Stomach (tissue), 19 donors: ENCODE measurements at places on chromosomes 16 and 17.

GRCh38 chr17:74797824-74798223 lies 21.7 kb upstream of the NAT9 start:
- no peak for DNase-seq

DNA sequence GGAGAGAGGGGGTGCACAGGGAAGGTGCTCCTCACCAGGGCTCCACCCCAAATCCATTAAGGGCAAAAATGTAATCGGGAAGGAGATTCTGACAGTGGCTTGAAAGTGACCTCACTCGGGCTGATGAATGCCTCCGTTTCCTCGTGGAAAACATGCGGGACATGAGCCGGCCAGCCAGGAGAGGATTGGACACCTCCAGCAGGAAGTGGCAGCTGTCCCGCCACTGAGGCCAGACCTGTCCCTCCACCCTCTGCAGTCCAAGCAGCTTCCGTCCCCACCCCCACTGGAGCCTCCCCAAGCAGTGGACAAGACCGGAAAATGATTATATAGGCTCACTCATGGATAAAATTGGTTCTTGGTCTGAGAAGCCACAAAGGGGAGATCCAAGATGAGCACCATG lies 82.1 kb upstream of the CCL1 start:
- DNase-seq: no peak

DNA sequence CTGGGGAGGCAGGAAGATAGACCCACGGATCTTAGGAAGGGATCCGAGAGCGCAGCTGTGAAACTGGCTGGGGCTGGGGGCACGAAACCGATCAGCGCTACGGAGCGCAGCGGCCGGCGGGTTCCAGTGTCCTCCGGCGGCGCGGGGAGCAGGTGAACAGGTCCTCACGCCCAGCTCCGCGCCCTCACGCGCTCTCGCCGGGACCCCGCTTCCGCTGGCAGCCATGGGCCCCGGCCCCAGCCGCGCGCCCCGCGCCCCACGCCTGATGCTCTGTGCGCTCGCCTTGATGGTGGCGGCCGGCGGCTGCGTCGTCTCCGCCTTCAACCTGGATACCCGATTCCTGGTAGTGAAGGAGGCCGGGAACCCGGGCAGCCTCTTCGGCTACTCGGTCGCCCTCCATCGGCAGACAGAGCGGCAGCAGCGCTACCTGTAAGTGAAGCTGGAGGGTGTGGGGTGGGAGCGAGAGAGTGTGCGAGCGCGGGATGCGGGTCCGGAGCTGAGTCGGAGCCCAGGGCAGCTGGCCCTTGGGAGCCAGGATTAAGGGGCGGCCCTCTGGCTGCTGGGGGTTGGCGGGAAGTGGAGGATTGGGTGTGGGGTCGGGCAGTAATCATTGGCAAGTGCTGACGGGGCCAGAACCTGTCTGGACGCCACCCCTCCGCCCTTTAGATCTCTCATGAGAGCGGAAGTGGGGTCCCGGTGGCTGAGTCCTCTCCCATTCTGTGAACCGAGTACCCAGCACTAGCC lies 479 bp downstream of the ITGA3 start:
- DNase-seq: peak; percentile 89

- no peak for DNase-seq
Observed at GRCh38 chr16:68076560-68076959, 8.6 kb upstream of the NFATC3 start.

- peak; percentile 42 for DNase-seq
Observed at GRCh38 chr17:17056156-17056539, 13.9 kb downstream of the MPRIP start.

DNA sequence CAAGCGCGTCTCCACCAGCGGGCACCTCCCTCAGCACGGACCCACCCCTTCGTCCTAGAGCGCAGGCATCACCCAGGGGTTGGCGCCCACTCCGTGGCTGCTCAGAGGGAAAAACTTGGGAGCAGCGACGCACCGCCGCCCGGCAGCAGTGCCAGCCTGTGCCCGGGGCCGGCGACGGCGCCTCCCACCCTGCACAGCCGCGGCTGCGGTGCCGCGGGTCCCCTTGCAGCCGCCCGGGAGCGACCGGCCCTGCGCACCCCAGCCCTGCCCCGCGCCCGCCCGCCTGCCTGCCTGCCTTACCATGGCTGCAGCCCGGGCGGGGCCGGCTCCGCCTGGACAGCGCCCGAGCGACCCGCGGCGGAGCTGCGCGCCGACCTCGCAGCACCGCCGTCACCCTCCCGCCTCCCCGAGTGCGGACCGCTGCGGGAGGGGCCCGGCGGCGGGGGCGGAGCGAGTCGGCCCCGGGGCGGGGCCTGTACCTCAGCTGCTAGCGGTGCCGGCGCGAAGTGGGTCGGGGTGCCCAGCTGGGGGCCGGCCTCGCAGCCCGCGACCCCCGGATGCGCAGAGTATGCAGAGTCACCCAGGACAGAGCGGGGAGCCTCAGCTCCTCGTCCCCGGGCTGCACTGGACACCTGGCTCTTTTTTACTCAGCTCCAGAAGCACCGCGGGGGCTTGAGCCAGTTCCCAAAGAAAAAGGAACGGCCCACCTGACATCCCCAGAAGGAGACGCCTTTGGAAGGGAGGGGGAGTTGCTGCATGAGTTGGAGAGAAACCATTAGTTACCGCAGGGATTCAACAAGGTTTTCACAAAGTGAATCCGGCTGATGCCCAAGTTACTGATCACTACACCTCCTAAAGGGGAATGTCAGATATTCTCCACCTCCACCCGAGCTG lies 17.5 kb upstream of the MTMR4 start:
- DNase-seq: peak; percentile 68

- DNase-seq: peak; percentile 96
Observed at GRCh38 chr17:81094509-81095382, 59.8 kb downstream of the BAIAP2 start.

DNA sequence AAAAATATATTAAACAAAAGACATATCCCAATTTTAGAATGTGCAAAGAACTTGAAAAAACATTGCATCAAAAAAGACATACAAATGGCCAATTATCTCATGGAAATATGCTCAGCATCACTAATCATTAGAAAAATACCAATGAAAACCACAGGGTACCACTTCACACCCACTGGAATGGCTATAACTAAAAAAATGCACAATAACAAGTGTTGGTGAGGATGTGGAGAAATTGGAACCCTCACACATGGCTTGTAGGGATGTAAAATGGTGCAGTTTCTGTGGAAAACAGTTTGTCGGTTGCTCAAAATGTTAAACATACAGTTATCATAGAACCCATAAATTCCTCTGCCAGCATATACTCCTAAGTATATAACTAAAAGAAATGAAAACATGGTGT lies 796 bp upstream of the PSMB6 start:
- no peak for DNase-seq

GRCh38 chr17:81200695-81201580 lies 21.8 kb downstream of the CEP131 start:
- peak; percentile 79 for DNase-seq

GRCh38 chr17:48176471-48176855 lies 68.9 kb downstream of the SNX11 start:
- no peak for DNase-seq

DNA sequence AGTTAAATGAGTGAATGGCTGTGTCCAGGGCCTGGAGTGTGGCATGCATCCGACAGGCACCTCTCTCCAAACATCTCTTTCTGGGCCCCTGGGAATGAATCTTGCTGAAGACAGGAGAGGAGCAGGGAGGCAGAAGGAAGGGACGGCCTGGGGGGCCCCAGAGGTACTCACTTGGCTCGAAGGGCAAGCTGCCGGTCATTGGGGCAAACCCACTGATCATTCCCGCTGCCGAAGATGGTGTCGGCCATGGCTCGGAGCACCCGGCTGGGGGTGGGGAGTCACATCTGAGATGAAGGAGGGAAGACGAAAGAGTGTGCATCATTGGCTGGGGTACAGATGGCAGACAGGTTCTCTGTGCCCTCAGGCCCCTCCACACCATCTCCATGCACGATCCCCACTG lies 25.3 kb downstream of the RPH3AL start:
- no peak for DNase-seq

GRCh38 chr17:5096731-5097100 lies 15.0 kb downstream of the ZNF232 start:
- DNase-seq: no peak

GRCh38 chr16:88060524-88061219 lies 109.4 kb downstream of the BANP start:
- DNase-seq: no peak

- DNase-seq: no peak
Observed at GRCh38 chr16:85697431-85697830, 8.7 kb upstream of the GINS2 start.

DNA sequence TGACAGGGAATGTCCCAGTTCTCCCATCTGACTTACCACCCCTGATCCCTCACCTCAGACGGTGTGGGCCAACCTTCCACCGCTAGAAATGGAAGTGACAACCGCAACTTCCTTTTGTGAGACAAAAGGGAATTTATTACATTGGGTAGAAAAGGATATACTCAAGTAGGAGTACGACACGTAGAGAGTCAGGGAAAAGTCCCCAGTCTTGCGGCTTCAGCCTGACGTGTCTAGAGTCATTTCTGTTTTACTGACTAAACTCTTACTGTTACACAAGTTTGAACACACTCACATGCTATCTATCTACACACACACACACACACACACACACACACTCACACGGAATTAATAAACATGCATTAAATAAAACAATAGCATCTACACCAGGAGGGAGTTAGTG lies 178.9 kb downstream of the COPRS start:
- no peak for DNase-seq

- no peak for DNase-seq
Observed at GRCh38 chr16:53320992-53321391, 113.3 kb upstream of the RBL2 start.

DNA sequence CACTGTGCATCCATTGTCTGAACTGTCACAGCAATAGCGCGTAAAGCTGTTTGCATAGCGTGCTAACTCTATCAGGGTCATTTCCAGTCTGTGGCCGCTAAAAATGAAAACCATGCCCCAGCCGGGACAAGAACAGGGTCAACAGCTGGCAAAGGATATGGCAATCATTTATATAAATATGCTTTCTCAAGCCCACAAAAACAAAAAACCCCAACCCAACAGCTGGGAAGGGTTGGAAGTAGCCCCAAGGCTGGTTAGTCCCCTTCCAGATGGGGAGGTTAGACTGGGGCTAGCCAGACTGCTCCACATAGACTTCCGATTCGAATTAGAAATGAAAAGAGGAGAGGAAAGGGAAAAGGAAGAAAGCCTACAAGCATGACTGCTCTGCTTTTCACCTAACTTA lies 203.3 kb upstream of the TBX2 start:
- DNase-seq: no peak

- no peak for DNase-seq
Observed at GRCh38 chr16:9603316-9603715, 511.9 kb downstream of the HAPSTR1 start.

- no peak for DNase-seq
Observed at GRCh38 chr16:74249254-74249653, 47.4 kb upstream of the PSMD7 start.

- DNase-seq: peak; percentile 16
Observed at GRCh38 chr17:40325156-40326013, 16.4 kb downstream of the RARA start.

DNA sequence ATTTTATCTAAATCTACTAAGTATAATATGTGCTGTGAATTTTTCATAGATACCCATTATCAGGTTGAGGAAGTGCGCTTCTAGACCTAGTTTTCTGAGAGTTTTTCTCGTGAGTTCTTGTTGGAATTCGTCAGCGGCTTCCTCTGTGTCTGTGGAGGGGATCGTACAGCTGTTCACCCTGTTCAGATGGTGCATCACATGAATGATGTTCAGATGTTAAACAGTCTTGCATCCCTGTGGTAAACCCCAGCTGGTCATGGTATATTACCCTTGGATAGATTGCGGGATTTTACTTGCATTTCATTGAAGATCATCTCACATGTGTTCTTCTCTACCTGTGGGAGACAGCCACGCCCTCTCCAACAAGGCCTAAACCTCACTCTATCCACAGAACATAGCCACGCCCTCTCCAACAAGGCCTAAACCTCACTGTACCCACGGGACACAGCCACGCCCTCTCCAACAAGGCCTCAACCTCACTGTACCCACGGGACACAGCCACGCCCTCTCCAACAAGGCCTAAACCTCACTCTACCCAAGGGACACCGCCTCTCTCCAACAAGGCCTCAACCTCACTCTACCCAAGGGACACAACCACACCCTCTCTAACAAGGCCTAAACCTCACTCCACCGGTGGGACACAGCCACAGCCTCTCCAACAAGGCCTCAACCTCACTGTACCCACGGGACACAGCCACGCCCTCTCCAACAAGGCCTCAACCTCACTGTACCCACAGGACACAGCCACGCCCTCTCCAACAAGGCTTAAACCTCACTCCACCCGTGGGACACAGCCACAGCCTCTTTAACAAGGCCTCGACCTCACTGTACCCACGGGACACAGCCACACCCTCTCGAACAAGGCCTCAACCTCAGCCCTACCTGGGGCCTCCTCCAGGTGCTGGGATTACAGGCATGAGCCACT lies 180.2 kb upstream of the CHMP6 start:
- no peak for DNase-seq

- no peak for DNase-seq
Observed at GRCh38 chr17:71849783-71850768, 270.7 kb upstream of the SOX9 start.

DNA sequence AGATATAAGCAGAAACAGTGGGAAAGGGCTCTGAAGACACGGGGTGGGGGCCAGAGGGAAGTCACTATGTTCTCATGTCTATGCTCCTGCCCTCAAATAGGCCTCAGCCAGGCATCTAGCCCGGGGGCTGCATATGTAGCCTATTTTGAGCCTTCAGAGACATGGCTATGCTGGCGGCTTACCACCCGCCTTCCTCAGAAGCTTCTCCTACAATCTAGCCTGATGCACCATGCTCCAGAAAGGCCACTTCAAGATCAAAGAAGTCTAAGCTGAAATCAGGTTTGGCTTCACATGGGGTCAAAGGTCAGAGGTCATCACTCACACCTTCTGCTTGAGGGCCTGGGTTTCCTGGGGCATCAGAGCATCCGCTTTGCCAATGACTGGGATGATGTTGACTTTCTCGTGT lies 1.6 kb downstream of the SEPTIN1 start:
- DNase-seq: no peak

- no peak for DNase-seq
Observed at GRCh38 chr17:60086818-60087591, 8.3 kb upstream of the HEATR6 start.
